Left cardiac atrium (tissue), 4 donors: ENCODE measurements at places on chromosomes 12 and 14. TPM values are rescaled to one million over a fixed set of nuclear protein-coding genes. Genes with fewer than 3 reads are reported as not detected.

SLC2A14 gene
- 1.3 TPM for total RNA-seq

CRACR2A gene
- 10.1 TPM for total RNA-seq

HCAR3 gene
- total RNA-seq = 0.29 TPM

- DNase-seq = no peak
Observed at GRCh38 chr14:68402525-68403101, 390.3 kb downstream of the ZFP36L1 start.

- no peak for DNase-seq
Observed at GRCh38 chr12:51086933-51087332, 3.5 kb upstream of the CSRNP2 start.
